ENCODE measurements at places on chromosomes 11 and 22.

- DNase-seq = no peak
These were observed 184.2 kb downstream of the FAM76B start for GRCh38 chr11:95605271-95605940.

- DNase-seq = no peak
These were observed 9.7 kb downstream of the PITPNM1 start for GRCh38 chr11:67495234-67496005.

DNA sequence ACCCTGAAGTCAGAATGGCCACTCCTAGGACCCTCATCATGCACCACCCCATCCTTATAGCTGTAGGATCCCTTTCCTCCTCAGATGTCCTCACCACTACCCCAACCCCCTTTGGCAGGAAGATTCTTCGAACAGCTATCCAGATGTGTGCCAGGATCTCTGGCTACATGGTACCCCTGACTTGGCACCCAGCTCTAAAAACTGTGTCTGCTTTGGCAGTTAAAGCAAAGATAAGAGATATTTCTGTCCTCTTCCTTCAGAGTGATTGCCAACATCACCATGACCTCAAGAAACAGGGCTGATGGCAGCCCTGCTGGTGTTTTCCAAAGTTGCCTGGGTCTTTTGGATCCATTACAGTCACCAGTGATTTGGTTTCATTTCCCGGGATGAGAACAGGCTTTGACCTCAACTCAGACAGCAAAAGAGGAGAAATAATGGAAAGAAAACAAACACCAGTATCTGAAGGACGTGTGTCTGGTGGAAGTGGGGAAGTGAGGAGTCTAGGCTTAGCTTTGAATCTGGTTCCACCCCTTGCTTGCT, 4.3 kb upstream of the NRIP3 start:
- no peak for DNase-seq

GRCh38 chr22:38203090-38203810, 1.5 kb downstream of the MAFF start:
- peak; percentile 67 for DNase-seq

GRCh38 chr11:22670830-22671229, 4.4 kb downstream of the GAS2 start:
- no peak for DNase-seq

- DNase-seq = no peak
These were observed 6.0 kb downstream of the XKR3 start for GRCh38 chr22:16819249-16819648.

DNA sequence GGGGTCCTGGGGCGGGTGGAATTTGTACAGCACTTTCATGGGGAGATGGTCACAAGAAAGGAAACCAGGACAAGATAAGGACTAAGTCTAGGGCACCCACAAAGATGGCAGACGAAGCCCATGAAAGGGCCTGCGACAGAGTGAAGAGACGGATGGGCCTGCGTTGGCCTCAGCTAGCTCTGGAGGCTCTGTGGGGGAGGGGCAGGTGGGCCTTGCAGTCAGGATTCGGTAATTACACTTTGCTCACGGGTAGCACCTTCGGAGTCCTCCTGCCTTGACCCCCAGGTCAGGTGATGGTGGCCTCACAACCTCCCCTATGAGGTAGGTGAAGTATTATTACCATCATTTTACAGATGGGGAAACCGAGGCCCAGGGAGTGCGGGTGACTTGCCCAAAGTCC, 7.1 kb downstream of the LRRC10B start:
- no peak for DNase-seq
